NCI-H187 (cell line): ENCODE measurements at places on chromosomes 12 and 14.

- no peak for DNase-seq
Observed at GRCh38 chr12:42862055-42862454, 272.5 kb upstream of the PRICKLE1 start.

DNA sequence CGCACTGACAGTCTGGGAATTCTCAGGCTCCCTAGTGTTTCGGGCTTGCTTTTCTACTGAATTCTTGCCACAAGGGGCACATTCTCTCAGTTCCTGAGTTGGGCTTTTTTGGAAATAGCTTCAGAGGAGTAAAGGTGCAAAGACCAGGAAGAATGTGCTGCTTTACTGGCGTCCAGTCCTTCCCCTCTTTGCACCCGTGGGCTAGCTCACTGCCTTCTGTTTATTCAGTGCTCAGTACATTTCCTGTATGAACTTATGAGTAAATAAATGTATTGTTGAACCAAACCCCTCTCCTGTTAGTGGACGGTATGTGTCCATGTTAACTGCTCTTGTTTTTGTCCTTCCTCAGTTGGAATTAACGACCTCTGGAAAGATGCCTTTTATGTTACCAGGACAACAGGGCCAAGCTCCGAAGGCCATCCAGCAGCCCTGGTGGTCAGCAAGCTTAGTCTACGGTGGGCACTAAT, 24.0 kb downstream of the GSG1 start:
- DNase-seq: no peak

GRCh38 chr12:27682534-27682933, 13.7 kb upstream of the REP15 start:
- DNase-seq: no peak

- DNase-seq: no peak
Observed at GRCh38 chr12:6124411-6125309, at the start of gene VWF. VWF (minus strand) TSS chr12:6124670; CDS start chr12:6123196, 1,474 bp downstream.

DNA sequence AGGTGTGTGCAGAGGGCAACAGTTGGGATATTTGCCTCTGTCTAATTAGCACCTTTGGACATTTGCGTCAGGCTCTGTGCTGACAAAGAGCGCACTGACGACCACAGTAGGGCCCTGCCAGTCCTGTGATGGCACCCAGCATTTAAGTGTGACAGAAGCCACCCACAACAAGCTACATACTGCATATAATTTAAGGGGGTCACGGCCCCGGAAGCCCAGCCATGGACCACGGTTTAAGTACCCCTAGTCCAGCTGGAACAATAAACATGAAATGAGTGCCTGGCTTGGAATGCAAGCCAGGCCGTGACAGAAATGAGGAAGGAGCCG, 16.8 kb upstream of the DYNC1H1 start:
- peak; percentile 71 for DNase-seq

- no peak for DNase-seq
Observed at GRCh38 chr12:65665817-65666216, 158.5 kb upstream of the HMGA2 start.
